ENCODE measurements at places on chromosomes 4 and X.

DNA sequence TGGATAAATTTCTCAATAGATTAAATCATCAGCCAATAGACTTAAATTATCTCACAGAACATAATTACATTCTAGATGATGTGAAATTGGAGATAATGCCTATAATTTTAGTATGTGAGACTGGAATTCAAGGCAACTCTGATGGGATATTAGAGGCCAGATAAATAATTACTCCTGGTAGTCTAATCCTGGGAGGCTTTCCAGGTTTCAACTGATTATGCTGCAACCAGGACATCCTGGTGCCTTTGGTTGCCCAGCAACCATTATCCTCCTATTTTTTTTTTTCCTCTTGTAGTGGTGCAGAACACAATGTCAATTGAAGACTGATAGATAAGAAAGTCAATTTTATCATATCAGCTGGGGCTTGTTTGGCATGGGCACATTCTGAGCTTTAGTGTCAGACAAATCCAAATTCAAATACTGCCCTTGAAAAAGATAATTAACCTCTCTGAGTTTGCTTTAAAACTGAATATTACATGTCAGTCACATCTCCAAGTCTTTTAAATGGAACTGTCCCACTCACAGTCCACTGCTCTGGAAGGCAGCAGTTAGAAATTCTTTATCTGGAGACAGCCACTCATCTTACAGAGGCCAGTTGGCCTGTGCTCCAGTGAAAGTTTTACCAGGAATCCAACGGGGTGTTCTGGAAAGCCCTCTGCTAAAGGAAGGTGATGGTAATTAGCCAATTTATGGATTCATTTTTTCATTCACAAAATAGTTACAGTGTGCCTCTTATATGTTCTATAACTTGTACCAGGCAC is 95.3 kb upstream of the GUCY1A1 start:
- DNase-seq = no peak

DNA sequence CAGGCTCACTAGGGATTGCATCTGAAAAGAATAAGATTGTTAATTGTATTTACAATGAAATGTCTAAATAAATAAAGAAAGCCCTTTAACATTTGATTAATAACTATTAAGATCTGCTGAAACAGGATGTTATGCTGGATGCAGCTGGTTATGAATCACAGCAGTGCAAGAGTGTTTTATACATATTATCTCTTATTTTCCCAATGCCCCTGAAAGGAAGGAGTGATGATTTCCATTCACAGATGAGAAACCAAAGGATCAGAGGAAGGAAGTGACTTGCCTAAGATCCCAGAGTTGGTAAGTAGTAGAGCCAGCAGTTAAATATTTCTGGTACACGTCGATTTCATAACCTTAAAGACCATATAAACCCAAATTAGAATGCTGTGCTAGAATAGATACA is 76.3 kb upstream of the ARHGAP36 start:
- DNase-seq = no peak

DNA sequence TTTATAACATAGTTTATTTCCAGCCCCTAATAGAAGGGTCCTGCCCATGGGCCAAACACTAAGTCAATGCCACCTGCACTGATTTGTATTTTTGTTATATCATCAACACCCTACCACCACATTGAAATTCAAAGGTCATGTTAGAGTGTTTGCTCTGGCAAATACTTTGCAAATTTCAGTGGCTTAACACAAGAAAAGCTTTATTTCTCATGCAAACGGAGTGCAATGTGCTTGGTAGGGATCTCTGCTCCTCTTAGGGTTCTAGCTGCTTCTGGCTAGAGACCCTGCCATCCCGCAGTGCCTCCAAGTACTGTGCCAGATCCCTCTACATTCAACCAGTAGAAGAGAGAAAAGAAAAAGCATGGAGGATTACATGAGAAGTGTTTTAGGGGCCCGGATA is 230.8 kb upstream of the TET2 start:
- no peak for DNase-seq

DNA sequence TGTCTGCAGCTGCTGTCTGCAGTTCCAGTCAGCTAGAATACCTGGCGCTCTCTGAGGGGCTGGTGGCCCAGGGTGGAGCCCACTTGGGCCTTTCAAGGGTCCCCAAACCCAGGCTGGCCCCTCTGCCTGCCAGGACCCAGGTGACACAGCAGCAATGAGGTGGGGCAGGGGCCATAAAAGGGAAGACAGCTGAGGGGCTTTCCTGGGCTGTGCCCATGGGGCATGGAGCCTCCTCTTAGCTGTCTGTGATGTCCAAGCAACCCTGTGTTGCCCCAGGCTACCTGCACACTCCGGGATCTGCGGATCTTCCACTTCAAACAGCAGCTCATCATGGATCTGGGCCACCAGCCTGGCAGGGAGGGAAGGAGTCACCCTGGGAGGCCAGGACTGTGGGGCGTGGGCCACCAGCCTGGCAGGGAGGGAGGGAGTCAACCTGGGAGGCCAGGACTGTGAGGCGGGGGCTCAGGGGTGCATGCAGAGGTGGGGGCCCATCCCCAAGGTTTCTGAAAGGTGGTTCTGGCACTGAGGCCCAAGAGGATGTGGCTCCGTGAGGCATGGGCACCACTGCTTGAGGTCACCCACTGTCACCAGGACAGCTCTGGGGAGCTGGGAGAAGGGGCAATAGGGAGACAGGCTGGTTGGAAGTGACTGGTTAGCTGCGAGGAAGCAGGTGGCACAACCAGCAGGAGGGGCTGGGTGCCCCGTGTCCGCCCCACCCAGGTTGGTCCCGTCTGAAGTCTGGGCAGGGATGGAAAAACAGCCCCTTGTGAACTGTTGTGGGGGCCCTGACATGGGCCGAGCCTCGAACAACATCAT is 16.3 kb downstream of the NAT8L start:
- DNase-seq = no peak

DNA sequence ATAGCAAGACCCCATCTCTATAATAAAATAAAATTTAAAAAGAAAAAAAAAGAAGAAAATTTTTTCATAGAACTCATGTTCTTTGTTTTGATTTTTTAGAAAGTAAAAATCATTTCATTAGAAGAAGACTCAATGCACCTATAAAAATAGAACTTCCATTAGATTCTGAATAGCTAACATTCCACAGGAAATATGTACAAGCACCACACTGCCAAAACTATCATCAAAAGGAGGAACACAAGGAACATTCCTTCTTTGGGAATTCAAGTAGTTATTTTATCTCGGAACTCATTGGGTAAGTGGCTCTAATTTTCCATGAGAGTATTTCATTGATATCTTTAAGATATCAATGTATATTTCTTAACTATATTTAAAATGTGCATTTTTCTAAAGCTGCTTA is 157.6 kb downstream of the CAMK2D start:
- no peak for DNase-seq

GRCh38 chr4:144353292-144353691 is 212.8 kb upstream of the GYPA start:
- DNase-seq = no peak

Data from esophagus muscularis mucosa (tissue), 4 donors.